Cardiac septum (tissue), 1 donor: ENCODE measurements at places on chromosomes 2 and 18. TPM values are rescaled to one million over a fixed set of nuclear protein-coding genes. Genes with fewer than 3 reads are reported as not detected.

The CHAC2 gene
- total RNA-seq = 1.4 TPM

DNA sequence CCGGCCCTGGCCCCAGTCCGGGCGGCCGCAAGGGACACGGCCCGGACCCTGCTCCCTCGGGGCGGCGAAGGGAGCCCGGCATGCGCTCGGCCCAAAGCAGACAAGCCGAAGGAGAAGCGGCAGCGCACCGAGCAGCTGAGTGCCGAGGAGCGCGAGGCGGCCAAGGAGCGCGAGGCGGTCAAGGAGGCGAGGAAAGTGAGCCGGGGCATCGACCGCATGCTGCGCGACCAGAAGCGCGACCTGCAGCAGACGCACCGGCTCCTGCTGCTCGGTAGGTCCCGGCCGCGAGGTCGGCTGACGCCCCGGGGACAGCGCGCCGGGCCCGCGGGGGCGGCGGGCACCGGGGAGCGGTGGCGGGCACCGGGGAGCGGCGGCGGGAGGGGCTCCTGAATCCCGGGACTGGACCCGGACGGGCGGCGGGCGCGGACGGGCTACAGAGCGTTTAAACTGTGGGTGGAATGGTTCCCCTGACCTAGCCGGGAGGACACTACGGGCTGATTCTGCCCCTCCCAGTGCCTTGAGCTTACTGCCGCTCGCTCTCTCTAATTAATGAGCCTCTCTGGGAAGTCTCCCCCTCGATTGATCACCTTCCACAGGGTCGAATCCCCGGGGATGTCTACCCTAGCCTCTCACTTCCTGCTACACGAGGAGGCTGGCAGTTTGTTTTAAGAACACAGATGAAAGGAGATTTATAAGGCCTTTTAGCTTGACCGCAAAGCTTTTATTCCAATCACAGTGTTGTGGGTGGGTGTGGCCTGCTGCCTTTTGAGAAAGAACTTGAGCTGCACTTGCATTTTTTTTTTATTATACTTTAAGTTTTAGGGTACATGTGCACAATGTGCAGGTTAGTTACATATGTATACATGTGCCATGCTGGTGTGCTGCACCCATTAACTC is 853 bp downstream of the GNAL start:
- no peak for DNase-seq

The FOXI3 gene
- not detected for total RNA-seq

- DNase-seq = no peak
Observed at GRCh38 chr2:178205853-178206521, 11.7 kb downstream of the OSBPL6 start.

The TUBB8B gene
- not detected for total RNA-seq

The GREB1L gene
- total RNA-seq = 16.2 TPM

DNA sequence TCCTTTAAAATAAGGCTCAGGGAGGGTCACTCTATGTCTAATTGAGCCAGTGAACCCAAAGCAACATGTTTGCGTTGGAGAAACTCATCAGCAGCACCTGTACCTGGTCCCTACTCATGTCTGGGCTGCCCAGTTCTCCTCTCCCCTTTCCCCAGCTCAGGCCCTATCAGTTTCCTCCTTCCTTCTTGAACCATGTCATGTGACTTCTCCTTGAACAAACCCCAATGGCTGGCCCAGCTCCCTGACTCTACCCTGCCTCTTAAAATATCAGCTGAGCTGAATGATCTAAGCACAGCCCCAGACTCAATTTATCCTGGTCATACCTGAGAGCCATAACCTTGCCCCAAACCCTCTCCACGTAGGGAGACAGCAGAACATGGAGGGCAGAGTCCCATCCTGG is 290.9 kb downstream of the LPIN1 start:
- no peak for DNase-seq
